NCI-H526 treated with DMSO at 0.1 percent for 48 hours (cell line): ENCODE measurements at places on chromosomes 16 and 17.

- DNase-seq: peak; percentile 43
These were observed 8.0 kb downstream of the SPPL2C start for GRCh38 chr17:45852535-45853297.

DNA sequence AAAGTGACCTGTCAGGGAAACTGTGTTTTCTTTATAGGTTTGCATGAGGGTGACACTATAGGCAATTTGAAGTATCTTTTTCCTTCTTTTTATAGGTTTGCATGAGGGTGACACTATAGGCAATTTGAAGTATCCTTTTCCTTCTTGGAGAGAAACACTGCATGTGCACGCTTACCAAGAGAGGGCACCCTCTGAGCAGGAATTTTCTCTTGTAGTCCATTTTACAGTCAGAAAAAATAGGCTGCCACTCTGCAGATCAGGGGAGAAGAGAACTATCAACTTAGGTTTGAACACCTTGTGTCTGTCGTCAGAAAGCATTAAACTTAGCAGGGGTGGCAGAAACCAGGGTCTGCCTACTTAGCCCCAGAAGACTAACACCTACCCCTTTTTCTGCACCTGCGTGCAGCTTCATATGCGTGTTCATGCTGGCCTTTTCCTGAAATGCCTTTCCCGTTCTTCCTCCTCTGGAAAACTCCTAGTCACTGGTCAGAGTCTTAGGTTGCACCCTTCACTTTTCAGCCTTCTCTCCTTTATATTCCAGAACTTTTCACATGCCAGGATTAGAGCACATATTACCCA lies 16.4 kb upstream of the SMIM36 start:
- DNase-seq: peak; percentile 32

GRCh38 chr17:55484575-55484974 lies 26.7 kb downstream of the SMIM36 start:
- no peak for DNase-seq

- DNase-seq: no peak
These were observed 15.0 kb downstream of the MYO15B start for GRCh38 chr17:75602644-75603043.

DNA sequence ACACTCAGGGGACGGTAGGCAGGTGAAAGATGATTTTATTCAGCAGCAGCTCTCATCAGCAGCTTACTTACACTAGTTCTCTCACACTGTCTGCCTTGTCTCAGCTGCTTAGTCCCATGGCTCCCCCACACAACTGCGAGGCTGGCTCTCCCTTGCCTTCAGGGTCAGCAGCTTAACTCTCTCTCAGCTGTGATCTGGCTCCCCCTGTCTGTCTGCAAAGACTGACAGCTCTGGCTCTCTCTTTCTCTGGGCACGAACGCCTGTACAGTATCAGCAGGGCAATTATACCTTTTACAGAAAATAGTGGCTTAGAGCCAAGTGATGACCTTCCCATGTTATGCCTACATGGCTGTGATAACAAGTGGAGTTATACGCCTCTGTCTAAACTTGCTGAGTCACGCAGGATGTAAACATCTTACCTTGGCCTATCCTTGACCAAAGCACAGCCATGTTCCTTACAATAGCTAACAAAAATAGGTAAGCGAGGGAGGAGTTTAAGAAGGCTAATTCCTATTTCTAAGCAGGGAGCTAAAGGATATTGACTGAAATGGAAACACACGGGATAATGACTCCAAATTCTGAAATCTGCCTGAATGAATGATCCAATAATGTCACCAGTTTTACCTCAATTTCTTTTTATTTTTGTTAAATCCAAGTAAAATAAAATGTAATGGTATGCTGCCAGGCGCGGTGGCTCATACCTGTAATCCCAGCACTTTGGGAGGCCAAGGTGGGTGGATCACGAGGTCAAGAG lies 1.1 kb upstream of the NDUFAB1 start:
- peak; percentile 11 for DNase-seq

DNA sequence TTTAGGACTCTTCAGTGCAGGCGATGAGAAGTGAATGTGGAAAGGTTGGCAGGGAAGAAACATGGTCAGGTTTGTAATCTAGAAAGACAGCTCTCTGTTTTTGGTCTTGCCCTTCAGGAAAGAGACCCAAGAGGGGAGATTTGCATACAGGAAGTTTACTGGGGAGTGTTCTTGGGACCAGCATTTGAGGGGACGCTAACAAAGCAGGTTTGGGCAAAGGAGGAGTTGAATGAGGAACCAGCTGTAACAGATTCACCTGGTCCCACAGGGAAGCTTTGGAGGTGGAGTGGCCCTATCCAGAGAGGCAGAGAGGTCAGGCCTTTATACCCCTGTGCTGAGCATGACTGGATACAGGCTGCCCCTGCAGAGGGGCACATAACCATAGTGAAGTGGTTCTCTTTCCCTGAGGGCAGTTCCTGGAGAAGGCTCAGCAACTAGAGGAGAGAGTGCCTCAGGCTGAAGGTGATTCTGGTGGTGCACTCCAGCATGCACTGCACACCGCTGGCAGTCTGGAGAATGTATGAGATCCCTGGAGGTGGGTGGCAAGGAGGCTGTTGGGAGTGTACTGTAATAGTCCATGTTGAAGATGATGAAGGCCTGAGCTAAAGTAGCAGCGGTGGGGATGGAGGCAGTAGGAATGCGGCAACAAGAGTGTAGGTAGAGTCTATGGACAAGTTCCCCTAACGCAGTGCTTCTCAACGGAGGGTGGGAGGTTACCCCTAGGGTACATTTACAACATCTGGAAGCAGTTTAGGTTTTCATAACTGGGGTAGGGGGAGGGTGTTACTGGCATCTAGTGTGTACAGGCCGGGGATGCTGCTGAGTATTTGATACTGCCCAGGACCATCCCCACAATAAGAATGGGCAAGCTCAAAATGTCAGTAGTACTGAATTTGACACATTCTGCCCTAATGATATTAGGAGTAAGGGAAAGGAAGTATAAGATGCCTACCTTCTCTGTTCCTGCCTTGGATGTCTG lies 37.2 kb downstream of the MAP2K6 start:
- DNase-seq: no peak

- DNase-seq: no peak
These were observed 12.4 kb downstream of the P3H4 start for GRCh38 chr17:41799366-41799765.

DNA sequence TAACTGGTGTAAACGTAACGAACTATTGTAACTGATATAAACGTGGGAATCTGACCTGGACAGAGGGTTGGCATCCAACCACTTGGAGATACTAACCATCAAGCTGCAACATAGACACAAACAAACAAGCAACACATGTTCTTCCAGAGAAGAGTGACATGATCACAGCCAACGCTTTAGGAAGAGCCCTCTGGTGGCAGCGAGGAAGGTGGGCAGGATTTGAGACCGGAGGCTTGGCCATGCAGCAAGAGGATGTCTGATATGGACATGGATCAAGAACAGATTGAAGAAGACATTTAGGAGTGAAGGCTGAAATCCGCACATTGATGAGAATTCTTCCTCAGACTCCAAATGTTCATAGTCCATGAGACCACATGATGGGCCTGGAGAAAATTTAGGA lies 40.3 kb upstream of the TNRC6A start:
- DNase-seq: peak; percentile 9

GRCh38 chr17:61555127-61555566 lies 35.9 kb downstream of the NACA2 start:
- no peak for DNase-seq

- DNase-seq: no peak
These were observed 300.2 kb downstream of the IRF8 start for GRCh38 chr16:86199182-86199581.

GRCh38 chr17:72692676-72693075 lies 399.8 kb downstream of the SLC39A11 start:
- no peak for DNase-seq

- no peak for DNase-seq
These were observed 5.2 kb downstream of the TMC6 start for GRCh38 chr17:78123258-78123929.

- DNase-seq: no peak
These were observed 674 bp downstream of the ZNF821 start for GRCh38 chr16:71883168-71883848.

GRCh38 chr17:78993981-78994671 lies 14.4 kb upstream of the LGALS3BP start:
- no peak for DNase-seq

GRCh38 chr16:3625911-3626732 lies 14.7 kb upstream of the SLX4 start:
- DNase-seq: no peak

- DNase-seq: no peak
These were observed 641 bp downstream of the COG8 start for GRCh38 chr16:69338557-69339288.

DNA sequence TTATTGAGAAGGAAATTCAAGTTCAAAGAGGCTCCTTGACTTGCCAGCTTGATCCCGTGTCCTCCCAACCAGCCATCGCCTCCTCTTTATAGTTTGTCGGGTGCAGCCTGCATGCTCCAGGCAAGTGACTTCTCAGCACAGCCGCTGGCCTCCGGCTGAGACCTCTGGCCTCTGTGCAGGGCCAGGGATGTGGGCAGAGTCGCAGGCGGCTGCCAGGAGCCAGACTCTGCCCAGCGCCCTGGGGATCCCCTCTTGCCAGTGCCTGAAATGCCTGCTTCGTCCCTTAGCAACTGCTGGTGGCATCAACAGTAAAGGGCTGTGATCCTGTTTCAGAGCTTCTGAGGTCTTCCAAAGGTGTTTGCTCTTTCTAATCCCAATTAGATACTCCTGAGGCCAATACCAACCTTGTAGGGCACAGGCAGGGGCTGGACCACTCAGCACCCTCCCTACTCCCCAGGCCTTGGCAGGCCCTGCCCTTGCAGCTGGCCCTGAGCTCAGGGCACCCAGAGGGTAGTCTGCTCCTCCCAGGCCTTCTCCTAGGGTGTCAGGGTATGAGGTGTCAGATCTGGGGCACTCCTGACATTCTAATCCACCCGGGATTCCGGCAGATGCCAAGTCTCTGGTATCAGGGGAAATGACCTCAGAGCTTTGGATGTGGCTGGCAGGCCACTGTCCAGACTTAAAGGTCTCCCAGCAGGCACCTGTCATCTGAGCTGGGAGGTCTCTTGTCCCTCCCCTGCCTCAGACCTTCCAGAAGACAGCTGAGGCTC lies 68.0 kb upstream of the SIAH1 start:
- no peak for DNase-seq

DNA sequence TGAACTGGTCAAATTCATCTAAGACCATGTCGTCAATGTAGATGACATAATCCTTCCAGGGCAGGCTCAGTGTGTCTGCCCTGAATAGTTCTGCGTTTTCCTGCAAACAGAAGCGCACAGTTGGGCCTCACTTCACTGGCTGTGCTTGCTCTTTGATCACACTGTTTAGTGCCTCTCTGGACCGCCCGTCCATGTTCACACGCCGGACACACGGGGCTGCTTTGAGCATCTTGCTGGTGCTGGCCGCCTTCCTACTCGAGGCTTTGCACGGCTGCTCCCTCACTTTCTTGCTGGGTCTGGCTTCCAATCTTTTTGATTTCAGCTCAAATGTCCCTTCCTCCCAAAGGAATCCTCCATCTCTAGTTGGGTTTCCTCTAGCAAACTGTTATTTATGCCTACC lies 37.4 kb downstream of the DNAH17 start:
- DNase-seq: no peak

DNA sequence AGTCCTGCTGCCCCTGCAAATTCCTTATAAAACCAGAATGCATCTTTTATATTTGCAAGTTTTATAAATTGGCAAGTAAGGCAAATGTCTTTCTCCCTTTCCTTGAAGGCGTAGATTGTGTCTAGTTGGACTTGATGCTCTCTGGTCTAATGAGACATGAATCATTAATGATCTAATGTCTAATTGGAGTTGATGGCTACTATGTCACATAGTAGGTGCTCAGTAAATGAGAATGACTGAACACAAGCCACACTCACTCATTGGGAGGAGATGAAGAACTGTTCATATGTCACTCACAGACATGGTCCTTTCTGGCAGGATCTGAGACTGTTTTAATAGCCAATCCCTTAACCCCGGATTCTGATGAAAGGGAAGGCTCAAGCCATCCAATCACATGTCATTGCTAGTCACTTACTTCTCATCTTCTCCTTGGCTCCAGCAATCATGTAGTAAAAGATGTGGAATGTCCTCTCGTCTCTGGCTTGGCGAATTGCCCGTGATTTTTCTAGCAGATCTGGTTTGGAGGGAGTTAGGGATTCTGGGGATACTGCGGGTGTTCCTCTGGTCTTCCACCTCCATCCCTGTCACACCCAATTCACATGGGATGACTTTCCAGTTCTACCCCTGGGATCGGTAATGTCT lies 81.0 kb downstream of the MYH11 start:
- DNase-seq: no peak

DNA sequence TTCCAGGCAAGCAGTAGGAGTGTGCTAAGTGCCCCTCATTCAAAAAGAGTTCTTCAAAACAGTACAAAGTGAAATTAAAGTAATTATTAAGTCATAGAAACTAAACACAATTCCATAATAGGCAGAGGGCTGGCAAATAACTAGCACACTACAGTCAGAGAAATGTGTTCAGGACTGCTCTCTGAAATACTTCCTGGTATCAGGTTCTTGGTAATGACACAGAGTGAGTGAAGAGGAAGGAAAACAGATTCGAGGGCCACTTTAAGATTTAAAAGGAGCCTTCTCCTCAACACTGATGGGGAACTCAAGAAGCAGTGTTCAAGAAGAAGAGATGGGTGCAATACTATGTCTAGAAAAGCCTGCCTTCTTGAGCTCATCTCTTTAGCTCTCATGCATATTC lies 139.2 kb downstream of the TOX3 start:
- no peak for DNase-seq

GRCh38 chr17:71975331-71975801 lies 145.5 kb upstream of the SOX9 start:
- no peak for DNase-seq

DNA sequence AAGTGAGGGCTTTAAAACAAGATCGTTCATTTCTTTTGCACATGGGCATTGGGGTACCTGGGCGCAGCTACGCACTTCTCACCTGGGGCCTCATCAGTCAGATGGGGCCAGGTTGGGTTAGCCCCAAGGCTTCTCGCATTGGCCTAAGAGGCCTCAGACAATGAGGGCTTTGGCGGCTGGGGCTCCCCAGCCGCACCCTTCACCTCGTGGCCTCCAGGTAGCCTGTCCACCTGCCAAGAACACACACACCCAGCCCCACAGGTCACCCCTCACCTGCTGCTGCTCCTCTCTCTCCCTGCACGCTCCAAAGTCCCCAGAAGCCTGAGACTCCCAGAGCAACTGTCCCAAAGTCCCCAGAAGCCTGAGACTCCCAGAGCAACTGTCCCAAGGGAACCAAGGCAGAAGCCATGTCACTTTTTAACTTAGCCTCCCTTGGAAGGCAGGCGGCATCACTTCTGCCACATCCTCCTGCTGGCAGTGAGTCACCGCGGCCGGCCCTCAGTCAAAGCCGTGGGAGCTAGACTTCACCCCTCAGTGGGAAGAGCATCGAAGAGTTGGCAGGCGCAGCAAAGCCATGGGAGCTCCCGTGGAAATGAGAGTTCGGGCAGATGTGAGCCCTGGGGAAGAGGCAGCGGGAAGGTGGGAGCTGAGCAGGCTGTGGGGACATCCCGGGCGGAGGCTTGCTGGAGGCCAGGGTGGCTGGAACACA lies 78.9 kb upstream of the PLCG2 start:
- no peak for DNase-seq

GRCh38 chr17:62745806-62746205 lies 62.3 kb downstream of the MARCHF10 start:
- no peak for DNase-seq

- no peak for DNase-seq
These were observed 101.3 kb upstream of the C17orf78 start for GRCh38 chr17:37274461-37274860.

- no peak for DNase-seq
These were observed at the start of gene MSLN for GRCh38 chr16:760545-761343. Gene MSLN (plus strand): TSS chr16:760734. CDS start chr16:762681, 1,947 bp downstream.
